ENCODE measurements at places on chromosomes 3 and 15.
A peak's percentile ranks its signal among the peaks of the same experiment; 100 is the strongest.

- peak; percentile 17 for DNase-seq
Observed at GRCh38 chr15:45314960-45315359, 62.9 kb downstream of the SLC28A2 start.

GRCh38 chr3:195164573-195165264, 106.2 kb downstream of the XXYLT1 start:
- no peak for DNase-seq

DNA sequence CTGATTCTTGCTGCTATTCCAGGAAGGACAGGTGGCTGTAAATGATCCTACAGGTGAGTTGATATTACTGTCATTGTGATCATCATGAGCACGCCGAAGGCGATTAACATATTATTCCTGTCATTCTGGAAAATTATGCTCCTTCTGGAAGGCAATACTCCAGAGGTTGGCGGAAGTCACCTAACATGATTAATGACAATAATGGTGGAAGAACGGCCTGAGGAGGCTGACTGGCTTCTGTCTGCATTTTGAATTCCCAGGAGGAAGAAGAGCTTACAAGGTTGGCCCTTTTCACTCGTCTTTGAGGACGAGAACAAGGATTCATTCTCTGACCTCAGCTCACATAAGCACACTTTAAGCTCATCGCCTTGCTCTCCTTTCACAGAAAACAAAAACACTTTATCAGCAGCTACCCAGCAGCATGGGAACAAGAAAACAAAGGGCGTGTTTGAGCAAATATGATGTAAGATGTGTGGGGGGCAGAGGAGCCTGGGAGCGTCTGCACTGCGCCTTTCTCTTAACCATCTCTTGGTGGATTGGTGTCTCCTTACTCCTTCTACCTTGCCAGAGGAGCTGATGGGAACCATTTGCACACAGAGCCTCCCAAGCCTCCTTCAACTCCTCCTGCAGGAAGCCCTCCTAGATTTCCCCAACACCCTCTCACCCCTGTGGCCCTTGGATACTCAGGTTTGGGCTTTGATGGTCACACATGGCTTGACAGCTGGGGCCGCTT, 23.0 kb downstream of the ACSBG1 start:
- no peak for DNase-seq

DNA sequence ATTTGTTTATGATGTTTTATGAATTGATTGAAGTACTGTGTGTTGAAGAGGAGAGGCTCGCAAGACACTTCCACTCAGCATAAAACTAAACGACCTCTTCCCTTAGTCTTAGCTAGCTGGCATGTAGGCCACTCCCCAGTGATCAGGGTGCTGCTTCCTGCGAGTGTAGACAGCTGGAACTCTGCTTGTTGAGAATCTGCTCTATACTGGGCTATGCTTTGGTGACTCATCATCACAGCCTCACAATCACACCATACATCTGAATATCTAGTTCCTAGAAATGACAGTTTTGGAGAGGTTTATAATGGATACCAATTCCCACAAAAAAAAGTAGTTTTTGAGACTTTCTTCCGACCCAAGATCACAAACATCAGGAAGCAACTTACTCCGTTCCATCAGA, 1.5 kb upstream of the SLC24A5 start:
- DNase-seq, result no peak

DNA sequence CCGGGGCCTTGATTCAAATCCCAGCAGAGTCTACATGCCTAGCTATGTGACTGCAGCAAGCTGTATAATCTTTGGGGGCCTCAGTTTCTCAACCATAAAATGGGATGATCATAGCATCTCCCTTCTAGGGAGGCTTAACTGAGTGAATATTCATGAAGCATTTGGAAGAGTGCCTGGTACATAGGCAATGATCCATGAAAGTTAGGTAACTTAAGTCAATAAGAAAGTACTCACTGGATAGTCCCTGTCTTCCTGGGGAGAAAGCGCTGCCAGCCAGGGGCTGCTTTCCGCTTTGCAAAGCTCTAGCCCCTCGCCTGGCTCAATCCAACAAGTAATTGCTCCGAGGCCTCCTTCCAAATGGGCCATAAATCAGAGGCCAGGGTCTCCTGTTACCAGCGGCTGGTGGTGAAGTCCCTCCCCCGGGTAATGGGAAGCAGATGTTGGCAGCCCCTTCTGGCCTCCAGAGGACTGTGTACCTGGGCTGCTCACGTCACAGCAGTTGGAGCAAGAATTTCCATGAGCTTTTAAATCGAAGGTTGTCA, 521.9 kb upstream of the PROK2 start:
- peak; percentile 90 for DNase-seq

Data from fibroblast of upper back skin (primary cell).